ENCODE measurements at places on chromosomes 13 and 19. TPM values are rescaled to one million over a fixed set of nuclear protein-coding genes. Genes with fewer than 3 reads are reported as not detected.

- H3K4me1 ChIP-seq, result no peaks in the 10 kb centered on the region
- no peak overlapping the region for H3K4me3 ChIP-seq
- H3K27ac ChIP-seq, result no peak overlapping the region
- no peaks in the 10 kb centered on the region for H3K36me3 ChIP-seq
- no peak for DNase-seq
These were observed 144.4 kb downstream of the DIAPH3 start for GRCh38 chr13:60019119-60019993.

DNA sequence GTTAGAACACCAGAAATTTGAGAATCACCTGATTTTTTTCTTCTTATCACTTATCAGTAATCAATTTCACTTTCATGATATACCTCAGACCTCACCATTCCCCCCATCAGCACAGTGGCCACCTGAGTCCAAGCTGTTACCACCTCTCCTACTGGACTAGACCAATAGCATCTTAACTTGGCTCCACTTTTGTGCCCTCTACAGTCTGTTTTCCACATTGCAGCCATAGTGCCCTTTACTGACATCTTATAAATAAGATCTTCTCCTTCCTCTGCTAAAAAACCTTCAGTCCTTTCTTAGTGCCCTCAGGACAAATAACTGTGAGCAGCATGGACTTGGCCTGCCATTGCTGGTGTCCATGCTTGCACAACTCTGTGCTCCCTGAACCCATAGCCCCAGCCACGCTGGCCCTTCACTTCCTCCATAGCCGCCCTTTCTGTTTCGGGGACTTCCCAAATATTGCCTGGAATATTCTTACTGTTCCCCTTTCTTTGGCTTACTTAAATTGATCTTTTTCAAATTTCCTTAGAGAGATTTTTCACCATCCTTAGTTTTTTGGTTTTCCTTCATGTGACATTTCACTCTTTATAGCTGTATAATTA is 380.8 kb downstream of the LMO7 start:
- H3K27ac ChIP-seq, result no peak overlapping the region
- no peak for DNase-seq
- no peaks in the 10 kb centered on the region for H3K36me3 ChIP-seq
- no peak overlapping the region for H3K4me3 ChIP-seq
- no peaks in the 10 kb centered on the region for H3K27me3 ChIP-seq

- no peak for DNase-seq
- peaks cover 13% of the 10 kb centered on the region for H3K27me3 ChIP-seq
- peaks cover 10% of the 10 kb centered on the region for H3K4me1 ChIP-seq
- no peak overlapping the region for H3K4me3 ChIP-seq
These were observed 12.8 kb downstream of the C19orf81 start for GRCh38 chr19:50661766-50662650.

The CEACAM8 gene
- total RNA-seq, result not detected

The RNF17 gene
- not detected for total RNA-seq

Data from CD8-positive, alpha-beta memory T cell (primary cell).